ENCODE measurements at places on chromosomes 3 and 15. TPM values are rescaled to one million over a fixed set of nuclear protein-coding genes. Genes with fewer than 3 reads are reported as not detected.

The APOD gene
- 0.83 TPM for total RNA-seq

- DNase-seq: no peak
Observed at GRCh38 chr15:61318802-61319525, 89.9 kb upstream of the RORA start.

DNA sequence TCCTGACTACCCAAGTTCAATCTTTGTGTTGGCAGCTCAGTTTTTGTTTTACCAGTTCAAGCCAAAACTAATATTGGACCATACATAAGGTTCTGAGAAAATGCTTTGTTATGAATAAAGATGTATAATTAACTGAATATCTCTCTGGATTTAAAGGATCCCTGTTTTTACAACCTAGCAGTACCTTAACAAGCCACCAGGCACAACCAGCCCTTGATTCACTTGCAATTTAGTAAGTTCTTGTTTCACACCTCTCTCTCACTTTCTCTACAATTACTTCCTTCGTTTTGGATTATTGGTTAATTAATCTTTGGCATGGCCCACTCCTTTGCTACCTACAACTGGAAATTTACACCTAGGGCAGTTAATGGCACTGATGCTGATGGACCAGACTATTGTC, 531.9 kb downstream of the SQOR start:
- no peak for DNase-seq

GRCh38 chr3:54845551-54845950, 82.3 kb downstream of the LRTM1 start:
- DNase-seq: no peak
